Substantia nigra (tissue), 51 donors: ENCODE measurements at places on chromosomes 5 and 9.

- no peak for DNase-seq
Observed at GRCh38 chr5:115602591-115603125, 379 bp upstream of the TICAM2 start.

DNA sequence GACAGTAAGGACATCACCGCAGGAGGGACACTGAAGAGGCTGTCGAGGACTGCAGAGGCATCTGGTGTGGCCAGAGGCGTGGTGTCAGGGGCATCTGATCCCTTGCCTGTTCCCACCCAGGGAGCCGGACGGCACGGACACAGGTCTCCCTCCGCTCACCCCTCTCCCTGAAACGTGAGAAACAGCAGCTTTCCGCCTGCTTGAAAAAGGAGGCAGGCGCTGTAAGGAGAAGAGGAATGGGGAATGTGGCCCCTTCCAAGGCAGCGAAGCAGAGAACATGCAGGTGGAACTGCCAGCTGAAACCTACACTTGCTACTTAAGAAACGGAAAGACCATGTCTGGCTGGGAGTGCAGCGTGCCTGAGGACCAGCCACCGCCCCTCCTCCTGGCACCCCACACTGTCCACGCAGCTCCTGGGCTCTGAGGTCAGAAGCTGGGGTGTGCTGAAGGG, 176.2 kb downstream of the GAPVD1 start:
- DNase-seq = no peak

DNA sequence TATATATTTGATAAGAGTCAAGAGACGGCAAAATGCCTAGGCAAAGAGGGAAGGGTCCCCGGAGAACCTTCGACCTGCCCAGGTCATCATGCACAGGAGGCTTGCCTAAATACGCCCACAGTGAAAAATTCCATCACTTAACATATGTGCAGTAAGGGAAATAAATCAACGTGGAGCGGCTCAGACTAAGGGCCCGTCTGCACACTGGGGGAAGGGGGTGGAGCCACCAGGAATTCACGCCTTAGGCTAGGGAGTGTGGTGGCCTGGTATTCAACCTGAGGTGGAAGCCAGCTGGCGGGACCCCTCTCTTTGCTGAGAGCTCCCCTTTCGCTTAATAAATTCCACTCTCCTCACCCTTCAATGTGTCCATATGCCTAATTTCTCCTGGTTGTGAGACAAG, 8.3 kb downstream of the PTBP3 start:
- DNase-seq = no peak

- no peak for DNase-seq
Observed at GRCh38 chr5:160537116-160537515, 115.5 kb downstream of the PTTG1 start.

- no peak for DNase-seq
Observed at GRCh38 chr9:133733421-133733795, 4.7 kb downstream of the SARDH start.

DNA sequence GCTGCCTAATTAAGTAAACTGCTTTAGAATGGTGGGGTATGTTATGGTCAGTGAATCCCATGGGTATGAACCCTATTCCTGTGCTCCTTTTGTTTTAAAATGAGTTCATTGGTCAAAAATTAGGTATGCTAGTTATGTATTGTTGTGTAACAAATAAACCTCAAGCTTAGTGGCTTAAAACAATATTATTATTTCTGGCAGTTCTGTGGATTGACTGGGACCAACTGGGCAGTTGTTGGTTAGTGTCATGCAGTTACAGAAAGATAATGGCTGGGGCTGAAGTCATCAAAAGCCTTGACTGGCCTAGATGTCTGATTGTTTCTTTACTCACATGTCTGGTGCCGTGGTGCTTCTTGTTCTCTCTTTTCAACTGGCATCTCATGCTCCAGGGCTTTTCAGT, 8.9 kb upstream of the PTAR1 start:
- no peak for DNase-seq

GRCh38 chr5:148542812-148543211, 111.5 kb downstream of the HTR4 start:
- DNase-seq = no peak

DNA sequence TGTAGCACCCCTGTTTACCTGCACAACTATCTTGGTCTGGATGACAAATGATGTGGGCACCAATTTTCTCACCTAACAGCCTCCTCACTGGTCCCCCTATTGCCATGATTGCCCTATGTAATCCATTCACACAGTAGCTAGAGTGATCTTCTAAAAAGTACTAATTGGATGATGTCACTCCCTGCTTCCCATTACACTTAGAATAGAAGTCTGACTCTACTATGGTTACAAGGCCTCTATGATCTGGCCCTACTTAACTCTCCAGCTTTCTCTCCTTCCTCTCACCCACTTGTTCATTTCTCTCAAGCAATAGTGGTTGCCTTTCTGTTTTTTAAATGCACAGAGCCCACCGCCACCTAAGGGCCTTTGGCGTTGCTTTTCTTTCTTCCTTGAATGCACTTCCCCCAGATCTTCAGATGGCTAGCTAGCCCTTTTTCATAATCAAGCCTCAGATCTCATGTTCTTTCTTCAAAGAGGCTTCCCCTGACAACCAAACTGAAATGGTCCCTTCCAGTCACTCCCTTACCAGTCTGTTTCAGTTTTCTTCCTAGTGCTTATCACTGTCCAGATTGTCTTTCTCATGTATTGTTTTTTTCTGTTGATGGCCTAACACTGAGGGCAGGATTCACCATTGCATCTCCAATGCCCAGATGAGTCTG, 8.7 kb downstream of the IGIP start:
- DNase-seq = no peak

DNA sequence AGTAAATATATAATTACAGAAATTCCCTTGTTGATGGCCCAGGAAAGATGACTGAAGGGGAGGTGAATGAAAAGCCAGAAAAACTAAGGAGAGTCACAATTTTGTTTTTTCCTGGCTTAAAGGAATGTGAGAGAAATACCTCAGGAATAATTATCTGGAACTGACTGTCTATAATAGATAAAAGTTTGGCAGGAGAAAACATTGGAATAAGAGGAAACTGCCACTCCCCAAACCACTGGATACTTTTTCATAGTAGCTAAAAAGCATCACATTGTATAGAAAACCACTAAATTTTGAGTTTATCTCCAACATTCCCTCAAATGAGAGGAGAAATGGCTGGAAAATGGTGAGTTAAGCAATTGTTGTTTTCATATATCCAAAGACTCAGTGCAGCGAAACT, 326.0 kb downstream of the NPR3 start:
- no peak for DNase-seq

- DNase-seq = no peak
Observed at GRCh38 chr5:88934439-88934838, 51.5 kb upstream of the MEF2C start.

GRCh38 chr9:96408409-96409280, 9.5 kb downstream of the ZNF367 start:
- no peak for DNase-seq

DNA sequence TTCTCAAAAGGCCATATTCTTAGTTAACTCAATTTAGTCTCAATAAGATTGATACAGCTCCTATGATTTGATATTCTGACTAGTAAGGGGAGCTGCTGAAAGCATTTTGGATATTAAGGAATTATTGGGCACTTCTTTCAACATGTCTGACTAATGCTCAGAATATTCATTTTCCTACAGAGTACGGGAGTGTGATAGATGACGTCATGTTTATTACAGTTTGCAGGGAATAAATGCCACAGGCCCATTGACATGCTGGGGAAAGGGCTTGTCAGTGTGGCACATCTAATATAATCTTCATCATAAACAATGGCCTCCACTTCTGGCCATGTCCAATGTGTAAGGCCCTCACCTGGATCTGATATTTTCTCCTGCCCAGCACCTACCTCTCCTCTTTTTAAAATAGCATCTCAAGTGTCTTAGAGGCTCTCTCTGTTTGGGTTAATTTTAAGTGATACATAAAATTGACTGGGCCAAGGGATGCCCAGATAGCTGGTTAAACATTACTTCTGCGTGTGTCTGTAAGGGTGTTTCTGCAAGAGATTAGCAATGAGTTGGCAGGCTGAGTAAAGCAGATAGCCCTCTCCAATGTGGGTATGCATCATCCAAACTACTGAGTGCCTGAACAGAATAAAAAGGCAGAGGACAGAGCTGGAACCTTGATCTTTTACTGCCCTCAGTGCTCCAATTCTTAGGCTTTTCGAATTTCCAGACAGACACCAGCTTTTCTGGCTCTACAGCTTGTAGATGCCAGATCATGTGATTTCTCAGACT, 99.3 kb downstream of the SLC24A2 start:
- DNase-seq = no peak

- DNase-seq = no peak
Observed at GRCh38 chr5:149254506-149254905, 17.2 kb upstream of the AFAP1L1 start.

- no peak for DNase-seq
Observed at GRCh38 chr5:167895899-167896659, 395.4 kb upstream of the WWC1 start.

- no peak for DNase-seq
Observed at GRCh38 chr5:75460532-75460931, 50.9 kb downstream of the CERT1 start.

DNA sequence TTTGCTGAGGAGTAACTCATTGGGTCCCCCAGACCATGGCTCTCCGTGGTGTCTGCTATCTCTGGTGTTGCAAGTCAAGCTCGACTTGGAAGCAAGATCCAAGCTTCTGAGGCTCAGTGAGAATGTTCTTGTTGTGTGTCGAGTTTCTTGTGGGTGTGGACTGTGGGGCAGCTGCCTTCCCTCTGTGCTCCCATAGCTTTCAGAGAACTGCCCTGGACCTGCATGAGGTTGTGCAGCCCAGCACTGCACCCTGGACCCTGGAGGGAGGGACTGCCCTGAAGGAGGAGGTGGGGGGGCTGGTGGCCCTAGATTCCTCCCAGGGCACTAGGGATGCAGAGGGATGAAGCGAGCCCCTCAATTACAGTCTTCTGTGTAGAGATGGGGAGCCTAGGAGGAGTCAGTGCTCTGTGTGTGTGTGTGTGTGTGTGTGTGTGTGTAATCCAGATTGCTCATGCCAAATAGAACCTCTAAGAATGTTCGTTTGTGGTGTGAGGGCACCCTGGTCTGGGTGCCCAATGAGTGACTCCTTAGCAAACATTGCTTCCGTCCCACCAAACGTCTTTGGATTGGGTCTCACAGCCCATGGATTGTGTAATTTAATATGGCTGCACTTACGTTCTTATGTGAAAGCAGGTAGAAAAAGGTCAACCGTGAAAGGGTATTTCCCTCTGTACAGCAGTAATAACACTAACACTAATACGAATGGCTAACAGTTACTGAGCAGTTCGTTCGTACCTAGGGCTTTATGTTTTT, 143.3 kb upstream of the LMX1B start:
- DNase-seq = no peak

DNA sequence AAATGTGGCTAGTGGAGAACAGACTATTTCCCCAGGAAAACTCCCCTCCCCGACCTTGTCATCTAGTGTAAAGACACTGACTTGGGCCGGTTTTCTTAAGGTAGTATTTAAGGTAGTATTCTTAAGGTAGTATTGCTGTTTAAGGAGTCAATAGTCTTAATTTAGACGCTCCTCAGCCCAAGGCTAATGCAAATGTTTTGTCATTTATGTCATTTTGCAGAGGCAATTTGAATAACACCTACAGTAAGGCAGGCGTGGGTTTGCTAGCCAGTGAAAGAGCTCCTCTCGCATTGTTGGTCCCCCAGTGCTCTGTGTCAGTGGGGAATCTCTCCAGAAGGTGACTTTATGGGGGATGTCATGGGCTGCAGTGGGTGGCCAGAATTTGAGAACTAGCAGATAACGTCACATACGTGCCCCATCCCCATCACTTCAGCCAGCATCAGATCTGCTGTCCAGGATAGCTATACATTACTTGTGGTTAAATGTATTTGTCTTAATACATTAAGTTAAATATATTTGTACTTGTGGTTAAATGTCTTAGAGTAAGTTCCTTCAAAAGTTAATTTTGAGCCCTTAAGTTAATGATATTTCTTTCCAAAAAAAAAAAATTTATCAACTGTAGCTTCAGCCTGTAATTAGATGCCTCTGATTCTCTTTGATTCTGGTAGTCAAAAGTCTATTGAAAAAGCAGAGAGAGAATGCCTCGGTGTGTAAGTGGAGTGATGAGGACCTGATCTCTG, 2.6 kb downstream of the PPP1R26 start:
- DNase-seq = no peak

DNA sequence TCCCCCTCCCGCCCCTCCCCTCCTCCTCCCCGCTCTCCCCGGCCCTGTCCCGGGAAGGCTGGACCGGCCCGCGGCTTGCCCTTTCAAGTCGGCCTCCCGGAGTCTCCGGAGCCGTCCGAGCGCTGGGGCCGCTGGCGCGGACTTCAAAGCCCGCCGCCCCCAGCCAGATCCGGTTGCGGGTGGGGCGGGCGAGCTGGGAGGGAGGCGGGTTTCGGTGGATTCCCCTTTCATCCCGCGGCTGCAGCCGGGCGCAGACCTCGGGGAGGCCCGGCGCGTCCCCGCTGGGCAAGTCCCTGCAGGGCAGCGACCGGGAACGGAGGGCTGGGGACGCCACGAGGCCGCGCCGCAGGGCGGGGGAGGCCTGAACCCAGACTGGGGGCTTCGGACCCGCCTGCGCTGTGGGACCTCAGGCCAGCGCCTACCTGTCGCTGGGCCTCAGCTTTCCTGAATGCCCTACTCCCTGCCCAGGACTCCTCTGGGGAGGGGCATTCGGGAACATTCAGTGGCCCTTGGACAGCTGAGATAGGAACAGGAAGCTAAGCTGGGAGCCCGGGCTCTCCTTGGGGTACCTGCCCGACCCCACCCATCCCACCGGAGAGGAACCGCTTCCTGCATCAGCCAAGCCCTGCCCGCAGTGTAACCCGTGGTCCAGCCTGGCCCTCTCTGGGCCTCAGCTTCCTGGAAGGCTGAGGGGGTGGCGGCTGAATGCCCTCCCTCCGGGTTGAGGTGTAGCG, 23.4 kb downstream of the C9orf50 start:
- no peak for DNase-seq

DNA sequence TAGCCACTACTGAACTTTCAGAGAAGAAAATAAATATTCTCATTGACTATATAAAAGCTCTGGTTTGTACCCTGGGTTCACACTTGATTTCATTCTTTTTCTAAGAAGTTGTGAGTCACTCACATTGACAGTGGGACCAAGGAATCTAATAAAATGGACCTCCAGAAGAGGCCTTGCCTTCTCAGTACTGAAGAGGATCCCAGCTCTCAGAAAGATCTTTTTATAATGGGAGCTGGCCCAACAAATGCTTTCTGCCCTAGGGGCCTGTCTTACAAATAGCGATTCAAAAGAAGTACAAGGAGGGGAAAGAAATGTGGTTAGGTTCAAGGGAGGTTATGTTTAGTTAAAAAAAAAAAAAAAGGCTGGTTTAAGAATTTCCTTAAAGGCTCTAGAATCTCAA, 237.9 kb downstream of the ISL1 start:
- DNase-seq = no peak

DNA sequence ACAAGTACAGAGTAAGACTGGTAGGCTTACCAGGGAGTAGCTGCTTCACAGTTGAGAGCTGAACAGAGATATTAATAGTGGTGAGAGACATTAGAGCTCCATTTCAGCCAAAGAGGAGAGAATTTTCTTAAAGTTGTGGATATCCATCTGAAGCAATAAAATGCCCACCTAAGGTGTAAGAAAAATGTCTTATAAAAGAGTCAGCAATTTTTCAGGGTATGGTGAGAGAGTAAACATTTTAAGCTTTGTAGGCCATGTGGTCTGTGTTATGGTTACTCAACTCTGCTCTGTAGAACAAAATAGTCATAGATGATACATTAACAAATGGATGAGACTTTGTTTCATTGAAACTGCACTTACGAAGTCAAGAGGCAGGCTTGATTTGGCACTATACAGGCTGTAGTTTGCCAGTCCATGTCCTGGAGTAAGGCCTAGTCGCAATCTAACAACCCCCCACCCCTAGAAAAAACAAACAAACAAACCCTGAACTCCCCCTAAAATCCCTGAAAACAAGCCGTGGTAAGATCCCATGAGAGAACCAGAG, 945.4 kb upstream of the SEMA6A start:
- DNase-seq = no peak

- no peak for DNase-seq
Observed at GRCh38 chr9:133493428-133493827, 14.5 kb upstream of the SLC2A6 start.
